ENCODE measurements at places on chromosomes 11 and 22.

DNA sequence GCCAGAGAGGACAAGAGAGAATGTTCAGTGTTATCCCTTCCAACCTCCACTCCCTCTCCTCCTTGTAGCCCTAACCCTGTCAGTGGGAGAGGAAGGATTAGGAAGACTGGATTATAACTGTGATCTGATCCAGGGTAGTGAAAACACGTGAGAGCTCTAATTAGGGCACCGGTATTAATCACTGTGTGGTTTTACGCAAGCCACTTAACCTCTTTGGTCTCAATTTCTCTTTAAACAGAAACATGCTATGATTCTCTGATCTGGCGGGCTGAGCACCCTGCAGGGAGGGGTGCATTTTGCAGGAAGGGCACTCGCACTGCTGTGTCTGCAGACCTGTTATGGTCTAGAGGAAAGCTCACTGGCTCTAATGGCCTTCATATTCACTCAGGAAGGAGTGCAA, 11.5 kb downstream of the RPL27A start:
- no peak for DNase-seq

DNA sequence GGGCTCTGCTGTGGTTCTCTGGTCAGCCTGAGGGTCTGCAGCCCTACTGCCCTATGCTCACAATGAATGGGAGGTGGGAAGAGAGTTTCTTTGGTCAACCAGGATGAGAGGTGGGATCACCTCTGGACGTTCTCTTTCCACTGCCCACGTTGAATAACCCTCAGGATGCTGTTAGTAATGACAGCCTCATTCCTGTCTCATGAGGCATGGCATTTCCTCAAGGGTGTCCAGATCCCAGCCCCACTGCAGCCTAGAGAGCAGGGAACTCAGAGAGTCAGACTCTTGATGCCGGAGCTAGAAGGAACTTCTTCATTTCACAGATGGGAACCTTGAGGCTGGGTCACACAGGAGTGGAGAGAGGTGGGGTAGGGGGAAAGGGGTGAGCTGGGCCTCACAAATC, 196.0 kb downstream of the CEP164 start:
- no peak for DNase-seq

DNA sequence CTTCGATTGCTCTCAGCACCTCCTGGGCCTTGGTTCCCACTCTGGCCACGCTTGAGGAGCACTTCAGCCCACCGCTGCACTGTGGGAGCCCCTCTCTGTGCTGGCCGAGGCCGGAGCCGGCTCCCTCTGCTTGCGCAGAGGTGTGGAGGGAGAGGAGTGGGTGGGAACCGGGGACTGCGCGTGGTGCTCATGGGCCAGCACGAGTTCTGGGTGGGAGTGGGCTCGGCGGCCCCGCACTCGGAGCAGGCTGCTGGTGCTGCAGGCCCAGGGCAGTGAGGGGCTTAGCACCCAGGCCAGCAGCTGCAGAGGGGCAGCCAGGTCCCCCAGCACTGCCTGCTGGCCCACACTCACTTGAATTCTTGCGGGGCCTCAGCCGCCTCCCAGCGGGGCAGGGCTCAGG, 12.2 kb downstream of the OR4B1 start:
- DNase-seq, result no peak

DNA sequence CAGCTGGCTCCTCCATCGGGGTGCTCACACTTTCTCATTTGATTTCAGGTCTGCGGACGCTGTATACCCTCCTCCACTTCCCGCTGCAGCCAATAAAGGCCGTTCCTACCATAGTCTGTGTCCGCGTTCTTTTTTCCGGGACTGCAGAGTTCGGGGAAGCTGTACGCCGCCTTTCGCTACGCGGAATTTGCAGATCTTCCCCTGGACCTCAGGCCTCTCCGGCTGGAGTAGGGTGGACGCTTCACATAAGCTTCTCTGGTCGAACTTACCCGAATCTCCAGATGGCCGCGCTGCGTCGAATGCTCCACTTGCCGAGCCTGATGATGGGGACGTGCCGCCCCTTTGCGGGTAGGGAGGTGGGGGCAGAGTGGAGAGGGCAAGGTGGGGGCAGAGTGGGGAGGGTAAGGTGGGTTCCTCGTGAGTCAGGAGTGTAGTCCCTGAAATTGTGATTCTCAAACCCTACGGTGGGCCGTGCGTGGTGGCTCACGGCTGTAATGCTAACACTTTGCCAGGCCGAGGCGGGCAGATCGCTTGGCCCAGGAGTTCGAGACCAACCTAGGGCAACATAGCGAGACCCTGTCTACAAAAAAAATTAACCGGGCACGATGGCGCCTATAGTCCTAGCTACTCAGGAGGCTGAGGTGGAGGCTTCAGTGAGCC, 617 bp downstream of the CSKMT start:
- peak; percentile 71 for DNase-seq
